Stimulated activated CD4-positive, alpha-beta T cell treated with anti-CD3 and anti-CD28 coated beads, Interleukin-15, amount 100 ng/mL, for 48 hours (primary cell): ENCODE measurements at places on chromosomes 5 and 9.

- no peak for DNase-seq
Measured at GRCh38 chr5:69517763-69518212, 25.2 kb downstream of the OCLN start.

- DNase-seq, result no peak
Measured at GRCh38 chr9:122001491-122002201, 91.5 kb downstream of the TTLL11 start.

DNA sequence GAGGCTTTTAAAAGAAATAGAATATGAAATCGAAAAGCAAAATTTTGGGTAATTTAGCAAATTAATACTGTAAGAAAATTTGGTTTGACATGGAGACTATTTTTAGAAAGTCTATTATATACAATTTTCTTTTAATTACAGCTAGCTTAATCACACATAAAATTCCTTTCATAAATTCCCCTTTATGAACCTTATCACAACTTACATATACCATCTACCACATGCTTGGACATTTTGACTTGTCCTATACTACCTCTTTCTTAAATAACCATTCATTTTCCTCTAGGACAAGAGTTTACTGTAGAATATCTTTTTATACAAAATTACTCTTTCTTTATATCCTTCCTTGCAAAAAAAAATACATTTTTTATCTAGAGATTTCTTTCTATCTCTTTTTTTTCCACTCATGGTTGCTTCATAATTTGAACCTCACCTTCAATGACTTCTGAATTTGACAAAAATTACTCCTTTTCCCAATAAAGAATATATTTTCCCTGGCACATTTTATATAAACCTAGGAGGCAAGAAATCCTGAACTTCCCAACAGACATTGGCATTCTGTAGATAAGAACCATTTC, 34.0 kb upstream of the SYK start:
- no peak for DNase-seq

GRCh38 chr5:38835887-38836286, 9.9 kb upstream of the OSMR start:
- no peak for DNase-seq

GRCh38 chr5:9818340-9818845, 188.2 kb upstream of the TAS2R1 start:
- no peak for DNase-seq

- DNase-seq, result no peak
Measured at GRCh38 chr9:5382479-5382878, 42.8 kb upstream of the RLN1 start.

- peak; percentile 43 for DNase-seq
Measured at GRCh38 chr5:76544268-76544926, 78.8 kb downstream of the F2RL2 start.

DNA sequence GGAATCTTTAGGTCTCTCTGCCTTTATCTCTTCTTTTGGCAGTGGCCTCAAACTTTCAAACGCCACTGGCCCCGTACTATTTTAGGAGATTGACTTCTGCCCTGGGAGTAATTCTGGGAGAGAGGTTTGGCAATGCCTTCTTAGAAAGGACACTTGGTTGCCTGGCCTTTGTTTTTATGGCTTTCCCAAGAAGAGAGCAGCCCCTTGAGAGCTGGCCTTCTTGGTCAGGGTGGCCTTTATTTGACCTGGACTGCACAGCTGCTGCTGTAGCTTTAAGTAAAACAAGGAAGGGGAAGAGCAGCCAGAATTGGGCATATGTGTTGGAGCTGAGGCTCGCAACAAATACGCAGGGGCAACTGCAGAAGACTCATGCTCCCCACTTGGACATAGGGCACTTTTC, 60.8 kb downstream of the PTPN3 start:
- no peak for DNase-seq

- DNase-seq, result no peak
Measured at GRCh38 chr9:69627281-69627680, 44.9 kb downstream of the APBA1 start.

- DNase-seq, result no peak
Measured at GRCh38 chr9:90808890-90809685, 7.5 kb downstream of the SYK start.

GRCh38 chr9:134971696-134972095, 54.0 kb upstream of the FCN1 start:
- no peak for DNase-seq

DNA sequence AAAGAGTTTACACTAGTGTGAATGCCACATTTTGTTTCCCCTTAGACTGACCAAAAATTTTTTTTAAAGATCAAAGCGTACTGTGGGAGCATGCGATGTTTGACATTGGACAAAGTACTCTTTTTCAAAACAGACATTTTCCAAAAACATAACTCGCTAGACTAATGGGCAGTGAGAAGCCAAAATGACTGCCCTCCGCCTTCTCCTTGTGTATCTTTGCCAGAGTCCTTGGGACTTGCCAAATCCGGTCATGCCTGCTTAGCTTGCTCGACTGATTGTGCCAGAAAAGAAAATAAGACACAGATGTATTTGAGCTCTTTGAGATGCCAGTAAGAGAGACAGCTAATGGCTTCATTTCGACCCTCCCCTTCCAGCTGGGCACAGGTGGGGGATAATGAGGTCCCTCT, 157.5 kb downstream of the MAPKAP1 start:
- DNase-seq, result no peak

DNA sequence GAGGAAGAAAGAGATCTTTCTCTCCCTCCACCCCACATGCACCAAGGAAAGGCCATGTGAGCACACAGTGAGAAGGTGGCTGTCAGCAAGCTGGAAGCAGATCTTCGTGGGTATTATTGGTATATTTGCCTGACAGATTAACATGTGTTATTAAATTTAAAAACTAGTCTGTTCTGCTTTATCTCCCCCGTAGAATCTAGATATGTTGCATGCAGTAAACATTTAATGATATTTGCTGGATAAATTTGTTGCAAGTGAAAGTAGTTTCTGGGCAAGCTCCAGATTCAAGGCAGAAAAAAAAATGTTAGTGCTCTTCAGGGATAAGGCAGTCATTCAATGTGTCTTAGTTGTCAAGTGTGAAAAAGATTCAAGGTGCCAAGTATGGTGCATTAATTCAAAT, 215.0 kb upstream of the TAS2R1 start:
- DNase-seq, result no peak

DNA sequence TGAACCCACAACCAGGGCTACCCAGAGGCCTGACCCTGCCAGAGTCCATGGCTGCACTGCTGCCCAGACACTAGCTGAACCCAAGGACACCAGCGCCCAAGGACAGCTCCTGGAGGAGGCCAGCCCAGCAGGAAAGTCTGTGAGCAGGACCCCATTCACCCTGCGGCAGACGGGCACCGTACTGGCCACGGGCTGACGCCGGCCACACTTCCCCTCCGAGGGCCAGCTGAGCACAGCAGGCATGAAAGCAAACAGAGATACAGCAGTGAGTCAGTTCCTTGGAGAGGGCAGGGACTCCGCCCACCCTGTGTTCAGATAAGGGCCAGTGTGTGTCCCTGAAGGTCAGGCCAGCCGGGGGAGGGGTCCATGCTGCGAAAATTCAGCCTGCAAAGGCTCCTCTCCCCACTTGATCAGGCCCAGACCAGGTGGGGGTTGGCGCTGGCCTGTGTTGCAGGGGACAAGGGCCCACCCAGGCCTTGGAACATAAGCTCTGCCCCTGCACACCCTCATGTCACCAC, 3.2 kb downstream of the RNF208 start:
- no peak for DNase-seq

GRCh38 chr5:159947708-159948358, 31.6 kb downstream of the ADRA1B start:
- DNase-seq, result no peak

- DNase-seq, result no peak
Measured at GRCh38 chr5:22928821-22929482, 75.8 kb upstream of the CDH12 start.

GRCh38 chr5:96084874-96085506, 123.3 kb upstream of the ELL2 start:
- no peak for DNase-seq

DNA sequence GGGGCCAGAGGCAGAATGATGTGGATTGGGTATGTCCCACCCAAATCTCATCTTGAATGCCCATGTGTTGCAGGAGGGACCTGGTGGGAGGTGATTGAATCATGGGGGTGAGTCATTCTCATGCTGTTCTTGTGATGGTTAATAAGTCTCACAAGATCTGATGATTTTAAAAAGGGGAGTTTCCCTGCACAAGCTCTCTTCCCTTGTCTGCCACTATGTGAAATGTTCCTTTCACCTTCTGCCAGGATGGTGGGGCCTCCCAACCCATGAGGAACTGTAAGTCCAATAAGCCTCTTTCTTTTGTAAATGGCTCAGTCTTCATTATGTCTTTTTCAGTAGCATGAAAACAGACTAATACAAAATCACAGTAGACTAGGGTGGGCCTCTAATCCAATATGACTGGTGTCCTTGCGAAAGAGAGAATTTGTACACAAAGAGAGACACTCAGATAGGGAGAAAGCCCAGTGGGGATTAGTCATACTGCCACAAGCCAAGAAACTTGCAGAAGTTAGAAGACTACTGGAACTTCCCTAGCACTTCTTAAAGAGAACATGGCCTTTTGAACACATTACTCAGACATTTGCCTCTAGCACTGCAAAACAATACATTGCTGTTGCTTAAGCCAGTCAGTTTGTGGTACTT, 68.4 kb downstream of the ANXA1 start:
- DNase-seq, result peak; percentile 26

- no peak for DNase-seq
Measured at GRCh38 chr9:86500031-86500430, 145.8 kb upstream of the TUT7 start.
